D721Med (cell line): ENCODE measurements at places on chromosomes 2 and 18.

DNA sequence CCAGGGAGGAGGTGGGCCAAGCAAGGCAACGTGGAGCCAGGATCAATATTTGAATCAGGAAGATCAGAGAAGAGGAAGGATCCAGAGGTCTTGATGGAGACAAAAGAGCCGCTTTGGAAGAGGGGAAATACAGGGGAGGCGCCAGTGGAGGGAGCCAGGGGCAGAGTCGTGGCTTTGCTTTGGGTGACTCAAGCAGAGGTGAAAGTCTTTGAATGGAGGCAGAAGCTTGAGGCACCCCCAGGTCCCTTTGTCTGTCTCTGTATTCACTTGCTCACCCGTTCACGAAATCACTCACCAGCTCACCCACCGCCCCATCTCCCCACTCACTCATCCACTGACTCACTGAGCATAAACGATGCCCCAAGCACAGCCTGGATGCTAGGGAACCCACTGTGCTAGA, 134.1 kb downstream of the ACOXL start:
- DNase-seq = no peak

DNA sequence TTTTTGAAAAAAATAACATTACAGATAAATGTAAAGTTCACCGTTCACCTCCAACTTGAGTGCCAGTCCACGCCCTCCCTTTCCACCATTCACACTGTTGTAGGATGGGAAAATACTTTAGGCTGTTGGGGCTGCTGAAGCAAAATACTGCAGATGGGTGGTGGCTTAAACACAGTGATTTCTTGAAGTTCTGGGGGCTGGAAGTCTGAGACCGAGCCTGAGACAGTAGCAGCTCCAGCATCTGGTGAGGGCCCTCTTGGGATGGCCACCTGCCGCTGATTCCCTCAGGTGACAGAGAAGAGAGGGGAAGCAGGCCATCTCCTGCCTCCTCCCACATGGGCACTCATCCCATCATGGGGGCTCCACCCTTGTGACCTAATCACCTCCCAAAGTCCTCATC, 17.7 kb downstream of the ALLC start:
- no peak for DNase-seq

DNA sequence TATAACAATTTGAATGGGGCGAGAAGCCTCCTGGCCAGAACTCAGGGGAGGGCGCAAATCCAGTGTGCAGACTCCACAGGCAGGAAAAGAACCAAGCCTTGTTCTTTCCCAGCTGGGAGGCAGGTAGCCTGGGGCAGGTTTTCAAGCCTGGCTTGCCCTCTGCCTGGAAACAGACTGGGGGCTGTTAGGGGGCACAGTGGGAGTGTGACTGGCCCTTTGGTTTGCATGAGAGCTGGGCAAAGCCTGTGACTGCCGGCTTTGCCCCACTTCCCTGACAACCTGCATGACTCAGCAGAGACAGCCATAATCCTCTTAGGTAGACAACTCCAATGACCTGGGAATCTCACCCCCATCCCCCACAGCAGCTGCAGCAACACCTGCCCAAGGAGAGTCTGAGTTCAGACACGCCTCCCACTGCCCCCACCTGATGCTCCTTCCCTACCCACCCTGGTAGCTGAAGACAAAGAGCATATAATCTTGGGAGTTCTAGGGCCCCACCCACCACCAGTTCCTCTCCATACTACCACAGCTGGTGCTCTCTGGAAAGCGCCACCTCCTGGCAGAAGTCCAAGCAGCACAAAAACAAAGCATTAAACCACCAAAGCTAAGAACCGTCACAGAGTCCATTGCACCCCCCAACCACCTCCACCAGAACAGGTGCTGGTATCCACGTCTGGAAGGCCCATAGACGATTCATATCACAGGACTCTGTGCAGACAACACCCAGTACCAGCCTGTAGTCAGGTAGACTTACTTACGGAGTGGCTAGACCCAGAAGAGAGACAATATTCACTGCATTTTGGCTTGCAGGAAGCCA, 402.5 kb downstream of the STK39 start:
- DNase-seq = no peak

DNA sequence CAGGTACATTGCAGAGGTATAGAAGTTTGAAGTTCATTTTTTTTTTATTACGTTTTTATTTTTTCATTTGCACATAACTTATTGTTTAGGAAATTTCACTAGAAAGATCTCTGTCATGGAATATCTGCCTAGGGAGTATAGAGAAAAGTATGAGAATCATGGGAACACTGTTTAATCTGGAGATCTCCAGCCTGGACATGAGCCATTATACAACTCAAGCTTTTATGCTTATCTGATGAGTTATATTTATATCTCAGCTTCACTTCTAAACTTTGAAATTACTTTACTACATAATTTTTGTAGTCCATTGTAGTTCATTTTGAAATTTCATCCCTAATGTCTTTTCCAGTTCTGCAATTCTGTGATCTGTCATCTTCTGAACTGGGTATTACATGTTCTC, 515.6 kb downstream of the ERBB4 start:
- no peak for DNase-seq

DNA sequence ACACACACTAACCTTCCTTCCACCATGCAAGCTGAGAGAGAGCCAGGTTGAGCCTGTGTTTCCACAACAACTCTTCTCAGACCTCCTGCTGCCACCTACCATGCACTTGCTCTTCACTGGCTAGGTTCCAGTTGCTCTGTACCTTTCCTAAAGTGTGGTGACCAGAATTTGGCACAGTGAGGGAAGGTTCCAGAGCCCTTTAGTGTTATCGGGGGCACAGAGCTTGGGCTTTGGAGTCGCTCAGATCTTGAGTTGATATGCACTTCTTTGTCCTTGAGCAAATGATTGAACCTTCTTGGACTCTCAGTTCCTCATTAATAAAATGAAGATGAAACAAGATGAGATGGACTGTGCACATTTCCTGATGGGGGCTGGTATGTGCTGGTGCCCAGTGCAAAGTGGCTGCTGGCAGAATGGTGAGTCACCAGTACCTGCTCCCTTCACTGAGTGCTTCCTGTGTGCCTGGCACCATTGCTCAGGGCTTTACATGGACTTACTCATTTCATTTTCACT, 47.1 kb downstream of the NEDD4L start:
- DNase-seq = no peak

DNA sequence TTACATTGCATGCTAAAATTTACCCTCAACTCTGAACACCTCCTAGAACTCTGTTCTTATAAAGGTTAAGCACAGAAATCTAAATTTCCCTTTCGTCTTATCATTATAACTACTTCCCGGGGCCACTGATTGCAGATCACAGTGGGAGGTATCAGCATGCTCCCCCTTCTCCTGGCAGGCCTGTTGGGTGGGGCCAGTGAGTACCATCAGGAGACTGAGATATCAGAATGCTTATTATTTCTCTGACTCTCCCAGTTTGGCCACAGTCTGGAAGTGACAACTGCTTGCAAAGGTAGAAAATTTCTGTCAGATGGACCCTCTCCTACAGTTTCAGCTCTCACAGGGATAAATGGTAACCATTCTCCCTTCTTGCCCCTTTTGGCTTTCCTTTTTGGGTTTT, 62.6 kb downstream of the DSEL start:
- no peak for DNase-seq
